Thoracic aorta (tissue), 2 donors: ENCODE measurements at places on chromosomes 7 and 10.

DNA sequence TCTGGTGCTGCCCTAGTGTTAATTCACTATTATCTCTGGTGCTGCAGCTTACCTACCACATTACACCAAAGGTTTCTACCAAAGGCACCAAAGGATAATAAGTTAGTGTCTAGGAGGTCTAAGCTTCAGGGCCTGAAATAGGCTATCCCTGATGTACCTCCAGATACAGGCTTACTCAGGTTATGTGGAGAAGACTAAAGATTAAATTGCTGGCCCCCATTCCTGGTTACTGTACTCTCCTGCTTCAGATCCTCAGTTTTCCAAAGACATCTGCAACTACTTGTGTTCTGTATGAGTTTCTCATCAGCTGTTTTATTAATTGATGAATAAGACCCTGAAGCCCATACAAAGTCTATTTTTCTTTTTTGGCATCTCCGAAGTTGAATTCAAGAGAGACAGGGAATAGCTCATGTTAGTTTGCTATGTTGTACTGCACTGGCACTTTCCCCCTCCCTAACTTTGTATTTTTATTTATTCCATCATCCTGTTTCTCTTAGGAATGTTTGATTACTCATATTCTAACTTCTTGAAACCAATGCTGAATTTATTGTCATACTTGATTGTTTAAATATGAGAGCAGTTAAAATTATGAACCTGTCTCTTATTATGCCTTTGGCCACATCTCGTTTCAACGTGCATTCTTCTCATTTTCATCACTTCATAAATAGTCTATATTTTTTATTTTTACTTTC lies 85.9 kb downstream of the PON1 start:
- DNase-seq: no peak

GRCh38 chr10:31578181-31578852 lies 259.3 kb downstream of the ZEB1 start:
- no peak for DNase-seq

DNA sequence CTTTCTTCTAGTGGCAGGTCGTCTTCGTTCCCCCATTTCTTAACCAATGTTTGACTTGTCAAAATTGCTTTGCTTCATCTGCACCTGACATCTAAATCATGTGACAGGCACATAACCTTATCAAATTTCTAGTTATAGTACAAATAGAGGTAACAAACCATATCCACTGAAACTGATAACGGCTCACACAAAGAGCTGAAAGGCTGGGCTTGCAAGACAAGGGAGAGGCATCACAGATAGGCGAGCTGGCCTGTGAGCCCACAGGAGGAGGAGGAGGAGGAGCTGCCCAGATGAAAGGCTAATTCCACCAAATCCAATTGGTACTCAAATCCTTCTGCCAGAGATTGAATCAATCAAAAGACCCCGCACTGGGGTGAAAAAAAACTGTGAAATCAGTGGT lies 80.2 kb upstream of the NEBL start:
- no peak for DNase-seq

DNA sequence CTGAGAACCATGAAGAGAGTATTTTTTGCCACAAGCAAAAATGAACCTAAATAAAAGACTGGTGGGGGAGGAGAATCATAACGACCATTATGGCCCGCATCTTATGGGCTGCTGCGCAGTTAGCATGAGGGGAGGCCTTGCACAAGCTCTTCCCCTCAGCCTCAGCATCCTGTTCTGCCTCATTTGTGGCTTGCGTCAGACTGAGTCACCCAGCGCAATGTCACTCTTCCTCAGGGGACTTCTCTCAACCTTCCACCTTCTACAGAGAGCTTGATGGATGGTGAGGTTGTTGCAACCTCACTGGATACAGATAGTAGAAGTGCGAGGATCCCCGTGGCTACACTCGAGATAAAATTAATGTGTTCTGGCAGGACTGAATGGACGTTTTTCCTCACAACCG lies 16.8 kb upstream of the GPR15LG start:
- DNase-seq: no peak

DNA sequence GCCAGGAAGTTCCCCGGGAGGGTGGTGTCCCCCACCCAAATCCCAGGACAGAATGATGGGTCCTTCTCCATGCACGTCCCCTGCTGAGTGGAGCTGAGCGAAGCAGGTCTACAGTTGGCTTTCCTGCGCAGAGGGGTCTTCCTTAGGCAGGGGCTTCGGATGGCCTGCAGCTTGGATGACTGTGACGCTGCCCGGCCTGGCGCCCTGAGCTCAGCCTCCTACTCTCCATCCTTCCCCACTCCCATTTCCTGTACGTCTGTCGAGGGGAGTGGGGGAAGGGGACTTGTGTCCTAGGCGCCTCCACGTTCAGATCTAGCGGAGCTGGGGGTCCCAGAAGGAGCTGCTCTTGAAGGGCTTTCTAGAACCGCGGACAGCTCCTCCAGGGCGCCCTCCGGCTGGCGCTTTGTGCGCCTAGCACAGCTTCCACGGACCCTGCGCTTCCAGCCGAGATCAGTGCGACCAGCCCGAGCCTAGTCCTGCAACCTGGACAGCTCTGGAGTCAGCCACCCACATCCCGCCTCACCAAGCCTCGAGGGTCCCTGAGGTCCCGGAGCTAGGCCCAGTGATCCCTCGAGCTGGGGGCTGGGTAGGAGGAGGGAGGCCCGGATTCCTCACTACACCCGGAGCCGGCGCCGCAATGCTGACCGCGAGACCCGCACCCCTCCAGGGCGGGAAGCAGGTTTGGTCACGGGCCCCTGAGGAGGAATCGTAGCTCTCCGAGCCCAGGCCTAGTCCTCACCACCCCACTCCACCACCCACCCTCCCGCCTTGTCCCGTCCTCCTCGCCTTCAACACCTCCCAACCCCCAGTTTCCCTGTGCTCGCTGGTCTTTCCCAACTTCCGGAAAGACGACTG lies 1.9 kb downstream of the GRID1 start:
- no peak for DNase-seq

DNA sequence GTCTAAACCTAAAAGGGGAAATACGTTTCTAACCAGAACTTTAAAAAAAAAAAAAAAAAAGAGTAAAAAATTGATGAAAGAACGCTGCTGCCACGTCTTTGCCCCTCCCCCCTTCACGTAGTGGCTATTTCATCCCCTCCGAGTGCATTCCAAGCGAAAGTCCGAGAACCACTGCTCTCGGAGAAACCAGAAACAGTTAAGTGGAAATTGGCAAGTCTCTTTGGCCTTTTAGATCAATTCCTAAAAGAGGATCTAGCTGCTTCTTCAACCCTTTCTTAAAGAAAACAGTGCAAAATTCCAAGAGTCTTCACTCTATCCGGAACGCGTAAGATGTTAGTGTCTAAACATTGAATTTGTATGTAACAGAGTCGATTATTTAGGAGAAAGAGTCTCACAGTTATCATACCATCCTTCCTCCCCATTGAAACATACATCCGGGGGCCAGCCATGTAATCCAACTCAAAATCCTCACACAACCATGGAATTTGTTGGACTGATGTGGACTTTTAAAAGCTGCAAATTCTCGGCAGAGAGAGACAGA lies 1.1 kb downstream of the P4HA1 start:
- no peak for DNase-seq

GRCh38 chr7:155842496-155843265 lies 30.4 kb upstream of the SHH start:
- no peak for DNase-seq

- DNase-seq: no peak
Measured at GRCh38 chr10:85459906-85460305, 906.7 kb downstream of the GRID1 start.

- DNase-seq: no peak
Measured at GRCh38 chr7:121385800-121386179, 10.3 kb downstream of the FAM3C start.

DNA sequence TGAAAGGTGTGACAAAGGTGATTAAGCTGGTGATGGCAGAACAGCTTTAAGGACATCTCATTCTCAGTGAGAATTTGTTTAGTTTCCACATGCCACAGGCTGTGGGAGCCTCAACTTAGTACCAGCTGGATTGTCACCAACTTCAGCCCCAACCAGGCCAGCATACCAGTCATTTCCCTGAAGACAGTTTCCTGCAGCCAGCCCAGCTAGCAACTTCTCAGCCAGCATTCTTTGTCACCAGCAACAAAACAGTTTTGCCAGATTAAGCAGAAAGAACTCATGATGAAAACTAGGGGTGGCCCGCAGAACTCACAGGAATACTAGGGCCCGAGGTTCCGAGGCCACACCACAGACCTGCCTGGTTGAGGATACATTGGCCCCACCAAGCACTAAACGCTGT lies 68.8 kb upstream of the UNC5B start:
- no peak for DNase-seq

DNA sequence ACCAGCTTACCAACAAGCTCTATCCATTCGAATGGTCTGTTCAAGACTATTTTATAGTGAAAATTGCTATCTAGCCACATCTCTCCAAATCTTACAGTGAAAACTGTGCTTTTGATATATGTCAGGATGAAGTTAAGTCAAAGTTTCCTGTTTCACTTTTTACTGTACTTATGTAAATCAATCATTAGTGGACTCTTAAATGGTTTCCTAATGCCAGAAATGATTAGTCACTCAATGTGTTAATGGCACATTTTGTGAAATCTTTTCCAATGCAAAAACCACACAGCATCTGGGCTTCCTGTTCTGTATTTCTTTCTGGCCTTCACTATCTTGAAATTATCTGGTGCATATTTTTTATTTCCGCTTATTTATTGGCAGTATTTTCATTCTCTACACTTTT lies 87.3 kb upstream of the STEAP1B start:
- no peak for DNase-seq

DNA sequence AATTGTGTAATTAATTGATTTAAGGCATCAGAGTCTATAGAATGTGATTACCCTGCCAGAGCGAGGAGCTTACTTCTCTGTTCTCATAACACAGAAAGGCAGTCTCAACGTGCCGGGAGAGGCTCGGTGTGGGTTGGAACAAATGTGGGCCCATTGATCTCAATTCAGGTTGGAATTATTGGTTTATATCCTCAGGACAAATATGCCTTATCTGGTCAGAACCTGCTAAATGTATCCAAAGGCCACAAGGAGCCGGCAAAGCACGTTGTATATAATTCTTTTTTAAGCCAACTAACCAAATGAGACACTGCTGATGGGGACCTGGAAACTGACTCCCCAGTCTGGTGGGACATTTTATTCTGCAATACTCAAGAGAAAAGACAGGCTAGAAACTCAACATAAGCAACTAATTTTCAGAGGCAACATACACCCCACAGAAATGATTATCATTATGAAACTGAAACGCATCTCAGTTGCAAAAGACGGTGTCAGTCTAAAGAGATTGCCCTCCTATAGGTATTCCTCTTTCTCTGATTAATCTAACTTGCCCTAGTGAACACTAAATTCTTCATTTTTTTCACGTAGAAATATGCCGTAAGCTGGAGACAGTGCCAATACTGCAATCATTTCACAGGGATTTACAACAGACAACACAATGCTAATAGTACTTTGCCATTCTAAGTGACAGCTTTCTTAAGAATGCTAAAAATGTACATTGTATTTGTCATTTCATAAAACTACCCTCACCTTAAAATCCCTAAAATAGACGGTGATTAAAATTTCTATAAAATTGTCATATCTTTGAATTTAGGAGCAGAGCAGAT lies 9.4 kb downstream of the EBF3 start:
- no peak for DNase-seq

- DNase-seq: no peak
Measured at GRCh38 chr10:21445163-21445562, 80.3 kb downstream of the SKIDA1 start.

DNA sequence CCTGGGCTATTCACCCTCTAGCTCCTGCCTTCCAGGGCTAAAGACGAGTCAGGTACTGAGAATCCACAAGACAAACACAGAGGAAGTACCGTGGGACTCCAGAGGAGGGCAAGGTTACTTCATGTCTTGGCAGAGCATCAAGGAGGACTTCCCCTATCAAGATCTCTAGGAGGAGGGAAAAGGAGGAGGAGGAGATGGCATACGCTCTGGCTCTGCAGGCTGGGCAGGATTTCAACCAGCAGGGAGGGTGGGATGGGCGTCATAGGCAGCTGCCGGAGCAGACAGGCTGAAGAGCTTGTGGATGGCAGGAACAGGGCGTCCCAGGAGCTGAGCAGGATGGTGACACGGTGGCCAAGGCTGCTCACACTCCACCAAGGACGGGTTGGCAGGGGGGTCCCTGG lies 21.3 kb downstream of the MDH2 start:
- DNase-seq: no peak

DNA sequence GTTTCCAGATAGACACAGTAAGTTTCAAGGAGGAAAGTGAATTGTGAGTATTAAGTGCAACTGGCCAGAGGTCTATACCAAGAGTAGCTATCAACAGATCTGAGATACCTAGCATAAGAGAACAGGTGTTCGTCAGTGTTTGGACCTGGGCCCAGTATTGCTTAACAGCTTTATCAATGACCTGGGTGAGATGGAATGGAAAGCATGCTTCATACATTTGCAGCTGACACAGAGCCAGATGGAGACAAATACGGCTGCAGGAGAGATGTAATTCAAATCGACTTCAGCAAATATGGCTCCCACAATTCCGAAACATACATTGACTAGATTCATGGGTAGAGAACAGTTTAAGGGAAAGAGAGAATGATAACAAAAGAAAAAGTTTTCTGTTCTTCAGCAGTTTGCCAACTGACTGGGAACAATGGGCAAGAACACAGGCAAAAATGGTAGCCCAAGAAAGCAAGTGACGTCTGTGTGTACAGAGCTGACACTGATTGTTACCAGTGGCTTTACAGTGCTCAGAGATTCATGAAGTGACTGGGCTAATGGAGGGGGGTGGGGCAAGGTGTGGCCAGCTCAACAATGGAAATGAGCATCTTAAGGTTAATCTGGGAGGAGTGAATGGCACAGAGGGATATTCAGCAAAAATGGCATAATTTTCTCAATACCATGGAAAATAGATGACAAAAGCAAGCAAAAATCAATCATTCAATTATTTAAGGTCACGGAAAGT lies 28.0 kb upstream of the COBL start:
- no peak for DNase-seq
